DMS53 (cell line): ENCODE measurements at places on chromosomes 4 and X.
A peak's percentile ranks its signal among the peaks of the same experiment; 100 is the strongest.

DNA sequence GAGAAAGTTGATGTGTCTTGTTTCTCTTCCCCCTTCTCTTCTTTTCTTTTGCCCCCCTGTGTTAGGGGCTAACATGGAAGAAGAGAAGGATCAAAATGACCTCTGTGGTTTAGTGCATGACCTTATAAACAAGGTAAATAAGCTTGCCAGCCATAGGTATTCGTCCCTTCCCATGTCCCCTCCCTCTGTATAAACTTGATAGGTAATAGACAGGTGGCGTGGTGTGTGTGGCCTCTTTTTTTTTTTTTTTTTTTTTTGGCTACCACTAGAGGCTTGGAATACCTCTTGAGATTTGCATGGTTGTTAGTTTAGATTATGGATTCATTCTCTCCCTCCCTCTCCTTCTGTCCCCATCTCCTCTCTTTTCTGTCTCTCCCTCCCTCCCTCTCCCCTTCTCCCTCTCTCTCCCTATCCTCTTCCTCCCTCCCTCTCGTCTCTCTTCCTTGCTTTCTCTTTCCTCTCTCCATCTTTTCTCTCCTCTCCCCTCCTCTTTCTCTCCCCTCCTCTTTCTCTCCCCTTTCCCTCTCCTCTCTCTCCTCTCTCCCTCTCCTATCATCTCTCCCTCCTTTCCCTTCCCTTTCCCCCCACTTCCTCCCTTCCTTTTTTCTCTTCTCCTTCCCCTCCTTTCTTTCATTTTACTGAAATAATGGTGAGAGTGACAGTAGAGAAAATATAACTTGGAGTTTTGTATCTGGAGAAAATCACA is 134.4 kb downstream of the AFF1 start:
- DNase-seq: peak; percentile 63

DNA sequence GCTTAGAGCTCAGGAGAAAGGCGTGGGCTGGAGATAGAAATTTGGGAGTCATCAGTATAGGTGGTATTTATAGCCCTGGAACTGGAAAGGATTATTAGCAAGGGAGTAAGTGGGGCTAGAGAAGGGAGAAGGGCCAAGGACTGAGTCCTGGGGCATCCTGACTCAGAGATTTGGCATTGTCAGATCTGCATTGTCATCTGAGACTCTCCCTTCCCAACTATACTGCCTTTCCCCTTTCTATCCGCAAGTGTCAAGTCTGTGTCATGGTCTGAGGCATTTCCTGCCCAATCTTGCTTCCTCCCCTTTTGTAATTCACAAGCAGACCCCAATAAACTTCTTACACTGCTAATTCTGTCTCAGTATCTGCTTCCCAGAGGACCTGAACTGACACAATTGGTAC is 24.4 kb upstream of the SLC25A43 start:
- DNase-seq: no peak

GRCh38 chr4:142663828-142664227 is 182.3 kb downstream of the INPP4B start:
- DNase-seq: no peak

- DNase-seq: no peak
Measured at GRCh38 chrX:1031521-1032430, 180.7 kb downstream of the CRLF2 start.

DNA sequence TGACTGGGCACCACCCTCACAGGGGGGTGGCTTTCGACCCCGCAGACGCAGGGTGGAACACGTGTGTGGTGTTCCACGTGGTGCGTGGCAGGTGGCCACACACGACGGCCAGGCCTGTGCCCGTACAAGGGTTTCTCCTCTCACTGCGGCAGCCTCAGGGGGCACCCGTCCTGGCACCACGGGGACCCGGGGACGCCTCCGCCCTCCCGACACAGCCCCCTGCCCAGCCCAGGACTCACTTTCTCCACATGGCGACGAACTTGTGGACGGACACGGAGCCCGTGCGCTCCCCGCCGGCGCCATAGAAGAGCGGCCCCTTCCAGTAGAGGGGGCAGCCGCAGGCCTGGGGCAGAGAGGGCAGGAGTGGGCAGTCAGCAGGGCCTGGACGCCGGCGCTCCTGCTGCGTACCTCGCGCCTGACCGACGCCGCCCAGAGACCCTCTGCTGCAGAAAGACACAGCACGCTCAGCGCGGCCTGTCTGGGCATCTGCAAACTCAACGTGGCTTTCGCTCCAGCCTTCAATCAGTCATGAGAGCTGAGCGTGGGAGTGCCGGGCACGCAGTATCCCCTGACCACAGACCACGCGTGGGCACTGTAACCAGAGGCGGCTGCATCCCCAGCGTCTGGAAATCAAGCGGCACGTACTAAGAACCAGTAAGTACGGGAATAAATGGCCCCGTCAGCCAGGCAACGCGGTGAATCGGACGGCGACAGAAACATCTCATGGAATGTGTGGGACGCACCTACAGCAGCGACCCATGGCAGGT is 28.9 kb upstream of the GTPBP6 start:
- no peak for DNase-seq

DNA sequence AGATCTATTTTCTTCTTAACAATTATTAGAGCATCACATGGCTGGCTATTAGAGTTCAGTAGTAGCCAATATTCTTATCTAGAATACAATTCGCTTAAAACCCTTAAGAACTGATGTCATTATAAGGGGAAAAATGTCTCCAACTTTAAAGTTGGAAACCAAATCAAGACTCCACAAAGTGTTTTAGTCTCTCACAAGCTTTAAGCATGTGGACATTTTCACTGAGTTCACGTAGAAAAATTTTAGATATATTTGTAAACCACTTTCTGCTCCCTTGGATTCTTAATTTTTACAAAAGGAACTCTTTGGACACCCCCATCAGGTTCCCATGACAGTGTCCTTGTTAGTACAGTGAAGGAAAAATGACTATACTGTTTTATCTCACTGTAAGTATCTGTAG is 123.9 kb upstream of the NAP1L5 start:
- DNase-seq: peak; percentile 24

- no peak for DNase-seq
Measured at GRCh38 chr4:120454788-120455187, 388.1 kb upstream of the MAD2L1 start.

DNA sequence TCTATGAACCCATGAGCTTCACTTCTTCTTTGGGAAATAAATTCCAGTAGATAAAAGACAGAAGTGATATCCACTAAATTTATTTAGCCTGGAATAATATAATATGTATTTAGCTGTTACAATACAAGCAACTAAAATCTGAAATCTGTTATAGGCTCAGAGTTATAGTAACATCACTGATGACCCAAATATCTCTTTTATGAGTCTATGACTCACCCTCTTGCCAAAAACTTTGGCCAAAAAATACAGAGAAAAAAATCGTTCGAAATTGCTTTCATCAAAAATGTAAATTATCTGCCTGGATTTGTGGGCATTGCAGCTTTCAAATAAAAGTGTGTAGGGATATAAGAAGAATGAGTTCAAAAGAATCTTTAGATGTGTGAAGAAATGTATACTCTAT is 89.4 kb upstream of the DKK2 start:
- DNase-seq: no peak

- DNase-seq: no peak
Measured at GRCh38 chrX:85503258-85504158, 124.0 kb upstream of the POF1B start.

GRCh38 chr4:37734989-37735388 is 48.8 kb upstream of the RELL1 start:
- no peak for DNase-seq

DNA sequence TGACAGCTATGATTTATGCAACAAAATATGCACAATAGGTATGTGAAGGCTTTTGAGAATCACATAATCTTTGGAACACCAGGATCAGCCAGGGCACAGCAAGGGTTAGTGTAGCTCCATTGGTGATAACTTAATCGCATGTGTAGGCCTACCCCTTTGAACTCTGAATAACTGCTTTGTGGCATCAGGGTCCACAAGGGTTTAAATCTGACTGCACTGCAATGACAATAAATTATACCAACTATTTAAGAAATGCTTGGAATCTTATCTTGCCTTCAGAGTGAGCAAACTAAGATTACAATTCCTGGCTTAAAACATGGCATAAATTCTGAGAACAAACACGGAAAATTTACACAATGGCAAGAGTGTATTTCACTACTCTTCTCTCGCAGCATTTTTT is 245.8 kb downstream of the FBXO8 start:
- DNase-seq: no peak

- DNase-seq: no peak
Measured at GRCh38 chrX:9884031-9884779, 83.0 kb upstream of the CLDN34 start.

DNA sequence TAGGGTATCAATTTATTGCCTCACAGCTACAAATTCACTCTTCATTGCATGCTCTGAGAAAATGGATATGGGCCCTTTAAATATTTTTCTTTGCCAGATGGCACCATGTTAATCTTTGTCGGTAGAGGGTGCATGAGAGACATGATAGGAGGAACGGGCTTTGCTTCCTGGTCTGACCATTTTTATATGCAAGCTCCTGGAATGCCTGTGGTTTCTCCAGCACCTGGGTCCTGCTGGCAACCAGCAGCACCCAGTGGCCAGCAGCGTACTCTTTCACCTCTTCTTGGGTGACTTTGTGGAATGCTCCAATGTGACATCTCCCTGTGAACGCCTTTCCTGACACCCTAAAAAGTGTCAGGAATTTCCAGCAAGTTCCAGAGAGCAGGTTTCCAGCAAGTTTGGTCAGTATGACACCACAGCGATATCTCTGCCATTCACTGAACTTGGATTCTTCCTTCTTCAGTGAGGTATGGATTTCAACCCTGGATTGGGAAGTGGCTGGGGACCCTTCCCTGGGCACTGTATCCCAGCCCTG is 140.3 kb upstream of the PGRMC2 start:
- peak; percentile 89 for DNase-seq

DNA sequence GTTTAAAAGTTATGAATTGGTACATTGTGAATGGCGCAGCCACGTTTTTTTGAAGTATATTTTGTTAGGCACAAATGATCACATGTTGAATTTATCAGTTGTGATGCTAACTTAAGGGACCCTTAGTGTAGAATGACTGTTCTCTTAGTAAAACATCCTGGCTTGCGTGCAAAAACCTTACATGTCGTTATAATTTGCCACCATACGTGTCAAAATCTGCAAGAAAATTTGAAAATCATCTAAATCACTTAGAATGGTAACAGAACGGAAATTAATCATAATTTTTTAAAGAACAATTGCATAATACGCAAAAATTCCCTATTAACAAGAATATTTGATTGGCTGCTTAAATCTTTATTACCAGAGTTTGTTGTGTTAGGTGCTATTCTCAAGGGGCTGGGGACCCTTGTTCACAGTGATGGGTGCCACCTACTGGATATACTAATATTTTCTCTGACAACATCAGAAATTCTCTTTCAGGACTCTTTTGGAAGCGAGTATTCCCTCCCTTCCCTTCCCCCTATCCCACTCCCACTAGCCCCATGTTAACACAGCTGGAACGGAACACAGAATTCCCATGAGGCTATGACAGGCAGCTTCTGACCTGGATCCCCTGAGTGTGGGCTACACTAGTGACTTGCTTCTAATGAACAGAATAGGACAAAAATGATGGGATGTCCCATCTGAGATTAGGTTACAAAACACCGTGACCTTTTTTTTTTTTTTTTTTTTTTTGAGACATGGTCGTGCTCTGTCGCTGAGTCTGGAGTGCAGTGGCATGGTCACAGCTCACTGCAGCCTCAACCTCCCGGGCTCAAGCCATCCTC is 71.8 kb downstream of the SUPT20HL2 start:
- peak; percentile 71 for DNase-seq

DNA sequence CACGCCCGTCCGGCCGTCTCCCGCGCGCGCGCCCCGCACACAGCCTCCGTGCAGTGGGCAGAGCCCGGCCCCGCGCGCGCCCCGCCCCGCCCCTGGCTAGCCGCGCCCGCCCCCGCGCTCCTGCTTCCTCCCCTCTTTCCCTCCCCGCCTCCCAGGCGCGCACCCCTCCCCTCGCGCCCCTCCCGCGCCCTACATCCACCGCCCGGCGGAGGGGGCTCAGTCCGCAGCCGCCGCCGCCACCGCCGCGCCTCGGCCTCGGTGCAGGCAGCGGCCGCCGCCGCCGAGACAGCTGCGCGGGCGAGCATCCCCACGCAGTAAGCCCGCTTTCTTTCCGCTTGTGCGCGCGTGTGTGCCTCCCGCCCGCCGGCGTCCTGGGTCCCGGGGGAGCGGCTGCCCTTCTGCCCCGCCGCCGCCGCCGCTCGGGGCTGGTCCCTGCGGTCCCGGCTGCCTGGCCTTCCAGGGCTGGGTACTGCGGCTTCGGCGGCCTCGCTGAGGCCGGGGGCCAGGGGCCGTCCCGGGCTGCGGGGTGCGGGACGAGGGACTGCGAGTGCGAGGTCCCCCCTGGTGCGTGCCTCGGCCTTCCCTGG is at the start of gene FHL1:
Gene FHL1, plus strand, starts transcription at position 219 of the 587 bp plus-strand sequence.
- peak; percentile 54 for DNase-seq

DNA sequence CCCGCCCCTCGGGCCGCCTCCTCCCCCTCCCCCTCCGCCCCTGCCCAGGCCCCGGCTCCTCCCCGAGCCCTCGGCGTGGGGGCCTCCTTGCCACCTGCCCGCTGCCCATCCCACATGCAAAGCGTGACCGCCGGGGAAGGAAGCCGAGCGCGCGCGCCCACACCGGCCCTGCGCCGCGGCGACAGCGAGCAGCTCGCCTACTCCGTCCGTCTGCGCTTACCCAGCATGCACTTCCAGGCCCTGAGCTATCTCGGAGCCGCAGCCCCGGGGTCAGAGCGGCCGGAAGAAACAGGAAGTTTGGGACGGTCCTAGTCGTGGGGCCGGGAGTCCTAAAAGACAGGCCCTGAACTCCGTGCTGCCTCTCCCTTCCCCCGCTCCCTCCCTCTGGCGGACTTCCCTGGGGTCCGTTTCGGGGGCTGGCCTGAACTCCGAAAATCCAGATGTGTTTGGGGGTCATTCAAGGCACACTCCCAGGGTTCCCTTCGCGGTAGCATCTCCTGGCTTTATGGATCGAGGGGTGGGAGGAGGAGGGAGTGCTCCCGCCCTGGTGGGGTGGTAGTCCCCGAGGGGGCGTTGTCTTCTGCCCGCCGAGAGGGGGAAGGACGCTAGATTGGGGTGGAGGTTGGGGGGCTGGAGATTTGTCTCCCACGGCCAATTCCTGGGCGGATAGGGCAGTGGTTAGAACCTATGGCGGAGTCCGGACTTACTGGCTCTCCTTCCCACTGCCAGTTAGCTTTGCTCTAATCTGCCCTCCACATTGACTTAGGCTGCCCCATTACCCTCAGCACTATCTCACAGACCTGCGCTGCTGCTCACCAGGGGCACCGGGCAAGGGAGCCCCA is 25.0 kb upstream of the BCORL1 start:
- peak; percentile 94 for DNase-seq

GRCh38 chr4:150794706-150795105 is 212.8 kb downstream of the MAB21L2 start:
- no peak for DNase-seq

DNA sequence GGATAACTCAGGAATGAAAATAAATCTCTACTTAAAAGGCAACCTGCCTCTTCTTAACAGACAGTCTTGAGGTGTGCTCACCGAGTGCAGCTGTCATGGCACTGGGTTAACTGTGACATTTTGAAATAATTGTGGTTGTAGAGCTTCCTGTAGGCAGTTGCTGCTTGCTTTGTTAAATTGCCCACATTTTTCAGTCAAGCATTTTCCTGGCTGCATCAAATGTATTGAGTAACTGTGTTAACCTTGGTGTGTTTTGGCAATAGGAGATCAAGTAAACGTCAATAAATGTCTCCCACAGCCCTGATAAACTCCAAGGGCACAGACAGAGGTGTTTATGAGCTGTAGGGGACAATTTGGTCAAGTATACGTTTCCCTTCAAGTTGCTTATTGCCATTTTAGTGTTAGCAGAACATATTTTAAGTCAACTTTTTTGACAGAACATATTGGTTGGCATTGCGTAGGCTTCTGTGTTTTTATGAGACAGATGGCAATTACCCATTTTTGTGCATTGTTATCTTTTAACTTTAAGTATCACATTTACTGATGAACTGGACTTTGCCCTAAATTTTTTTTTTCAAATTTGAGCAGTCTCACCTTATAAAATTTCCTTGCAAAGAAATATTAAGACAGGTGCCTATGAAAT is 527.4 kb downstream of the C4orf33 start:
- DNase-seq: no peak
